Central memory CD4-positive, alpha-beta T cell (primary cell): ENCODE measurements at places on chromosomes 12 and 14.

- no peak for DNase-seq
These were observed 23.8 kb downstream of the OAS2 start for GRCh38 chr12:113002155-113002554.

DNA sequence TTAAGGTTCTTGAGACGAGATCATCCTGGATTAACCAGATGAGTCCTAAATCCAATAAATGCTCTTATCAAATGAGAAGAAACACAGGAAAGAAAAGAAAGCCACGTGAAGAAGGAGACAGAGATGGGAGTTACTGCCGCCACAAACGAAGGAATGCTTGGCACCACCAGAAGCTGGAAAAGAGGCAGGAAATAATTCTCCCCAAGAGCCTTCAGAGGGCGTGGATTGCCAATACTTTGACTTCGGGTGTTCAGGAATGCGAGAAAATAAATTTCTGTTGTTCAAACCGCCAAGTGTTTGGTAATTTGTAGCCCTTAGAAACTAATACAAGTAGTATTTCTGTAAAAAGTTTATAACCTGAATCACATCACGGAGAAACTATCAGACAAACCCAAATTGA lies 31.3 kb downstream of the ABCD2 start:
- no peak for DNase-seq

DNA sequence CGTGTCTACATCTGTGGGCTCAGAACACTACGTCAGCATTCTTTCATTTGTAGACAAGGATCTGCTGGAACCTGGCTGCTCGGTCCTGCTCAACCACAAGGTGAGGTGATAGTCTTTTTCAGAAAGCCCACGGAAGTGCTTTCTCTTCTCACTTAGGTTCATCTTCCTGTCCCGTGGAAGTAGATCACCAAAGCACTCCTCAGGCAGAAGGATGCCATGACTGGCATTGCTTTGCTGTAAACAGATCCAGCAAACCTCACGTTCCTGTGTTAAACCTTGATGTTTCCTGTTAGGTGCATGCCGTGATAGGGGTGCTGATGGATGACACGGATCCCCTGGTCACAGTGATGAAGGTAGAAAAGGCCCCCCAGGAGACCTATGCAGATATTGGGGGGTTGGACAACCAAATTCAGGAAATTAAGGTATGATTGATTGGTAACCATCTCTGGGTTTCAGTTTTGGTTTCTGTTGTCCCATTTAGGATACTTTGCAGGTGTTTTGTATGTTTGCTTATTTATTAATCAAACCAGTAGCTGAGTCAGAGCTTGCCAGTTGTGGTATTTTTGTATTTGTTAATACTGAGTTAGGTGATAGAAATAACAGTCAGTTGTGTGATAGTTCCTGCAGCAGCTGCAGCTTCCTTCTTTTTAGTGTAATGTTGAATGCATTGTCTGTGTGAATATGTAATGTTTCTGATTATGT lies 7.5 kb downstream of the PSMC1 start:
- DNase-seq, result peak; percentile 17

- no peak for DNase-seq
These were observed 96.3 kb upstream of the PLEKHA5 start for GRCh38 chr12:19033244-19033643.

GRCh38 chr12:120529641-120530417 lies 871 bp upstream of the COQ5 start:
- DNase-seq, result no peak

GRCh38 chr14:31766315-31766892 lies 205.2 kb downstream of the NUBPL start:
- DNase-seq, result no peak

DNA sequence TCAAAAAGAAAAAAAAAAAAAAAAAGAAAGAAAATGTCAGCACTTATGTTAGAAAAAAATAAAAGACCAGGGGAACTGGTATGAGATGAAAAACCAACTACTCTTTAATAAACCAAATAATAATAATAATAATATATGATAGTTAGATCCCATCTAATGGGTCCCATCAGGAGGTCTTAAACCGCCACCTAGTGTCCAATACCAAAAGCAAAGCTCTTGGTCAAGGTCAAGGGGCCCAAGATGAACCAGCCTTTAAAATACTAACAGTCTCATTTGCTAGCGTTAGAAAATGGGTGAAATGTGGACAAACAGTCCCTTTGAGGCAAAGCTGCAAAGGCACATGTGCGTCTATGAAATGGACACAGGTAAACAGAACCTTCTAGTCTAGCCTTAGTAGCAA lies 12.3 kb downstream of the BRAP start:
- no peak for DNase-seq

- no peak for DNase-seq
These were observed 246.4 kb downstream of the RPL10L start for GRCh38 chr14:46404865-46405811.

DNA sequence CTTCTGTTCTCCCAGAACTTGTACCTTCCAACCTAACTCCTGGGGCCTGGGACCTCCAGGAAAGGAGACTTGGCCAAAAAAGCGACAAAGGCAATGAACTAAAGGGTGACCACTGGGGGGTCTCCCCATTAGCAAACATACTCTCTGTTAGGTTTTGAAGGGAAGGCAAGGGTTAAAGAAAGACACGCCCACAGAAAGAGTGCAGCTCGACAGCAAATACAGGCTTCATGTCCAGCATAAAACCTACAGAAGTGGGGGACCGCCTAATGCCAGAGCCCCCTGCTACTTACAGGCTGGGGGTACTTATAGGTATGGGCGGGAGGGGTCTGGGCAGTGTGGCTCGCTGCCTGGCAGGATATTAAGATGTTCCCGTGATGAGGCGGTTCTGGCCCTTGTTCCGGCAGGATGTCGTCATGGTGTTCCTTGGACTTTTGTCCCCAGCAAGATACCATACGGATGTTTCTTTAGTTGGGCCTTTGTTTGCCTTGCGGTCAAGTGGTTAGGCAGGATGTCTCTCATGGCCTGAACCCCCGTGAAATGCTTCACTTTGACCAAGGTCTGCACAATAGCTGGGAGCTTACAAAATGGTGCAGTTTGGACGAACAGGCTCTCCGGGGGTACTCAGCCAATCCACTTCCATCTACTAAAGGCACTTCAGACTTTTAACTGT lies 53.4 kb downstream of the PRMT8 start:
- DNase-seq, result no peak

- DNase-seq, result no peak
These were observed 1.1 kb downstream of the PAPLN start for GRCh38 chr14:73238424-73238852.

DNA sequence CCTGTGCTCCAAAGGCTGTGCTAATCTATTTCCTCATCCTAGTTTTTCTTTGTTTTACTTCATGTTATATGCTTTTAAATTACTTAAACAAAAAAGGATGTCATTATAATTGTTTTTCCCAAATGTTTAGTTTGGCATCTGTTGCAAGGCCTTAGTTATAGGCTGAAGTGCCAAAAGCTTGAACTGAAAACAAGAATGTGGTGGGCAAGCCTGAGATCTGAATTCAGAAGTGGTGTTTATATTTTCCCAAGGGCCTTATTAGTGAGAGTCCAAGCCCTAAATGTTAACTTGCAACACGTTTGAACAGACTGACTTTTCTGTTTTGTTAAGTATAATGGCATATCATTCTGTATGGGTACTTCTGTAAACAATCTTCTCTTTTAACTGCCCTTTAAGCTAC lies 326.8 kb downstream of the CCDC91 start:
- DNase-seq, result no peak

GRCh38 chr14:100144996-100145646 lies 14.3 kb downstream of the DEGS2 start:
- no peak for DNase-seq

DNA sequence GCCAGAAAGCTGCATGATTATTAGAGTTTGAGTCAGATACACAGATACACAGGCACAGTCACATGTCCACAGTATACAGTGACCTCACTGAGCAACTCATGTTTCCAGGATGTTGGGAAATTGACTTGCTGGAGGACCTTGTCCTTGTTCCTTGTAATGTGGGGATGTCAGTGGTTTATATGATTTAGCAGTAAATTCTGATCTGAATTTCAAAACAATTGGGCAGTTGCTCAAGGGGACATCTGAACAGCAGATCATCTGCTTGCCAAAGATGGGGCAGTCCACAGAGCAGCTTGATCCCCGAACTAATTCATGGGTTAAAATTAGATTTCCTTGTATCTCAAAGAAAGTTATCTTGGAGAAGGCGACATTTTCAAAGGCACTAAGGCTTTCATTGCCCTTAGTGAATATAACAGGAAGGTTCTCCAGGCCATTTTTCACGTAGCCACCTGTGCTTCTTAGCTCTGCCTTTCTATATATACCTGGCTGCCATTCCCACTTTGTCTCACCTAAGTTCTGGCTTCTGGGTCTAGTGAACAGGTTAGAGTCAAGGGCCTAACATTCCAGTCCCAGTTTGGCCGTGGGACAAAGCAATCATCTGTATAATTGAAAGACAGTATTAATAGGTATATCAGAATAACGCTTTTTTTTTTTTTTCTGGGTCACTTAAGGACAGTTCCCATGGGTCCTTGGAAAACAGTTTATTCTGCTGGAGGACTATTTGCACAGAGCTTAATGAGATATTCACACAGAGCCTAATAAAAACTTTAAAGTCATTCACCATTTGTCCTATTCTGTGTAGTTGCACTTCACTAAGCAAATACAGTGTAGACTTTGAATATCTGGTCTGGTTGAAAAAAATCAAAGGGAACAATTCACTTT lies 64.9 kb upstream of the STRN3 start:
- DNase-seq, result no peak

GRCh38 chr12:3202734-3203446 lies 125.7 kb downstream of the TSPAN9 start:
- no peak for DNase-seq

GRCh38 chr12:87383680-87384079 lies 645.5 kb downstream of the C12orf50 start:
- DNase-seq, result no peak
